Stimulated activated CD4-positive, alpha-beta T cell treated with anti-CD3 and anti-CD28 coated beads, Interleukin-1b, Interleukin-23, amount 100 ng/mL, for 1 hour (primary cell): ENCODE measurements at places on chromosomes 4 and X.

- DNase-seq: no peak
Measured at GRCh38 chr4:185275501-185275900, 66.1 kb downstream of the SNX25 start.

GRCh38 chr4:89242864-89243732, 64.5 kb downstream of the GPRIN3 start:
- no peak for DNase-seq

GRCh38 chr4:48341776-48342605, 662 bp downstream of the SLAIN2 start:
- DNase-seq: no peak

DNA sequence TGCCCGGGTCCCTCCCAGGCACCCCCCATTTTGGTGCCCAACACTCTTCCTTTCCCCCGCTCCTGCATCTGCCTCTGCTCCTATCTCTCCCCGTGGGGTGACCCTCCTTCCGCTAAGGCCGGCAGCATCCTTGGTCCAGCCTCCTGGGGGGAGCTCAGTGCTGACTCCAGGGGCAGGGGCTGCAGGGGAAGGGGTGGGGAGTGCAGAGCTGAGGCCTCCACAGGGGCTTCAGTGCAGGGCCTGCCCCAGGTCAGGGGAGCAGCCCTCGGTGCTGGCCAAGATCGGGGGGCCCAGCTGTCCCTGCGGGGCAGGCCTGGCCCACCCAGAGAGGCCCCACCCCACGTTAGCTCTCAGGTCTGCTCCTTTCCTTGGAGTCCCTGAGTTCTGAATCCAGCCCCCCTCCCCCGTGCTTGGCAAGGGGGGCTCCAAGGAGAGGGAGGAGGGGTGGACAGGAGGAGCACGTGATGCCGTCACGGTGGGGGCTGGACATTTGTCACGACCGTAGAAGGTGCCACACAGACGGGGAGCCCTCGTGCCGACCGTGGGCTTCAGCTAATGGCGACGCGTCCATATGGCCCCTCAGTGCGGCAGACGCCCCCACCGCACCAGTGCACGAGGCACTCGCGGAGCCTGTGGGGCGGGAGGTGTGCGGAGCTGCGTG, 63.5 kb upstream of the ADRA2C start:
- no peak for DNase-seq

DNA sequence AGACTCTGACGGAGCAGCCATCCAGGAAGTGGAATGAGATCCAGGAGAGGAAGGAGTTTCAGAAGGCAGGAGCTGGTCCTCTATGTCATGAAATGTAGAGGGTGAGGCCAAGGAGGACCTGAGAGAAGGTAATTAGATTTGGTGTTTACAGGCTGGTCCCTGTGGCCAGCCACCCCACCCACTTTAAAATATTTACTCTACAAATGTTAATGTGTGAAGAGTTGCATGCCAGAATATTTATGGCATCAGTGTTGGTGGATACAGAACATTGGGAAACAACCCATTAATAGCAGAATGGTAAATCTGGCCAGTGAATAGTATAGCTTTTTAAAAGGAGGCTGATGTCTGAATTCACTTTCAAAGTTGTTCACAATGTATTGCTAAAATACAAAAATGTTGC, 17.6 kb downstream of the TMEM164 start:
- no peak for DNase-seq

GRCh38 chr4:140252742-140253555, 99.0 kb upstream of the MAML3 start:
- peak; percentile 50 for DNase-seq

DNA sequence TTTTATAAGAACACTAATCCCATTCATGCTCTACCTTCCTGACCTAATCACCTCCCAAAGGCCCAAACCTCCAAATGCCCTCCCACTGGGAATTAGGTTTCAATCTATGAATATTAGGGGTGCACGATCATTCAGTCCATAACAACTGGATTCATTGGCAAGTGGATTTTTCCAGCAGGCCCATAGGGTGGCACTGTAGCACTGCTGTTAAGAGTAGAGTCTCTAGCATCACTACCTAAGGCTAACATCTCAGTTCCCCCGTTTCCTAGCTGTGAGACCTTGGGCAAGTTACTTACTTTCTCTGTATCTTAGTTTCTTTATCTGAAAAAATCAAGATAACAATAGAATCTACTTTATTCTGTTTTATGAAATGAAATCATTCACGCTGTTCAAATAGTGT, 315.8 kb downstream of the STIM2 start:
- DNase-seq: no peak

- no peak for DNase-seq
Measured at GRCh38 chr4:133775881-133776280, 425.7 kb downstream of the PABPC4L start.

DNA sequence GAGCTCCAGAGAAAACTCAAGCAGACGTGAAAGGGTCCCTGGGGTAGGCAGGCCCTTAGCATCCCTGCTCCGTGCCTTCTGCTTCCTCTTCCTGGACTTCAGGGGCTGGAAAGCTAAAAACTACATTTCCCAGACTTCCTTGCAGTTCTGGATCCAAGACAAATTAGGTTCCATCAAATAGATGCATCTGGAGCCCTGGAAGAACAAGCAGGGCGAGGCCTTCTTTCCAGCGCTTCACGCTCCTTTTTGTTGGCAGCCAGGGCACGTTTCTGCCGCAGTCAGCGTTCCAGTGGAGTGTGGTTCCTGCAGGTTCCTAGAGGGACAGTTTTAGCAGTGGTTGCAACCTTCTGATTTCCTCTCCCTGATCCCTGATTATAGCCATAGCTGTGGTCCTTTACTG, 53.6 kb upstream of the MSX1 start:
- DNase-seq: no peak

- no peak for DNase-seq
Measured at GRCh38 chr4:150230561-150230960, 152.3 kb downstream of the DCLK2 start.

GRCh38 chr4:52628543-52628942, 30.6 kb downstream of the USP46 start:
- DNase-seq: no peak

GRCh38 chrX:148582353-148582752, 81.9 kb downstream of the AFF2 start:
- no peak for DNase-seq

- DNase-seq: no peak
Measured at GRCh38 chr4:21890231-21890630, 58.3 kb downstream of the KCNIP4 start.

- DNase-seq: no peak
Measured at GRCh38 chr4:26163425-26164362, 157.1 kb upstream of the RBPJ start.

GRCh38 chr4:7624396-7624980, 189.8 kb upstream of the PSAPL1 start:
- DNase-seq: no peak

DNA sequence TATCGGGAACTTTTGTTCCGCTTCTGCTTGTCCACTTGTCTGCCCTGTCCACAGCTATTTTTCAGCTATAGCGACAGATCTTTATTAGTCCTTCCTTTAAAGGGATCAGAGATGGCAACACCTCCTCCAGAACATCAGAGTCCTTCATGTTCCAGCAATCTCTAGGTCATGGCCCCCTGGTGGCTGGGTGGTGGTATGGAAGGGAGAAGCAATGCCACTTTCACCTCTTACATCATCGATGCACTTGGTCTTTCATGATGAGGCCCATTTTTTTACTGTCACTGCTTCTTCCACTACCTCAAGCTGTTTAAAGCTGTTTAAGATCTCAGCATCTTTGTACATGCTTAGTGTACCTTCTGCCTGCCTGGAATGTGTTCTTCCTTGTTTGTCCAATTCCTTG, 106.7 kb downstream of the ARHGAP6 start:
- peak; percentile 25 for DNase-seq
